KBM-7 (cell line): ENCODE measurements at places on chromosomes 16 and 17.
A peak's percentile ranks its signal among the peaks of the same experiment; 100 is the strongest.

- DNase-seq: peak; percentile 79
These were observed at the start of gene RAB37 for GRCh38 chr17:74736513-74737298. RAB37 (plus strand) TSS chr17:74737256; CDS start chr17:74737273, 17 bp downstream.

DNA sequence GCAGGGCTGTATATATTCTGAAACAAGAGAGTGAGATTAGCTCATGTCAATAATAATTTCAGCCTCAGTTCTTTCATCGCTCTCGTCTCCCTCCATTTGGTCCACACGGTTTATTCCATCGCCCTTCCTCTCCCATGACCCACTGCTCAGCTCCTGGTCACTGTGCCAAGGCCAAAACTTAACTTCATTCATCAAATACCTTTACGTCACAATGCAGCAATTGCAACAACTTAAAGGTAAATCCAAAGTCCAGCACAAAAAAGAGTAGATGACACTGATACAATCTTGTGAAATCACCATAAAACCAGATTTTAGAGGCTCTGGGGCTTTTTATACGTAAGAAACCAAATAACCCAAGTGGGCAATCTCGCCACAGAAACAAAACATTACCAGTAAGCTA is 72.0 kb downstream of the ANKRD11 start:
- no peak for DNase-seq

DNA sequence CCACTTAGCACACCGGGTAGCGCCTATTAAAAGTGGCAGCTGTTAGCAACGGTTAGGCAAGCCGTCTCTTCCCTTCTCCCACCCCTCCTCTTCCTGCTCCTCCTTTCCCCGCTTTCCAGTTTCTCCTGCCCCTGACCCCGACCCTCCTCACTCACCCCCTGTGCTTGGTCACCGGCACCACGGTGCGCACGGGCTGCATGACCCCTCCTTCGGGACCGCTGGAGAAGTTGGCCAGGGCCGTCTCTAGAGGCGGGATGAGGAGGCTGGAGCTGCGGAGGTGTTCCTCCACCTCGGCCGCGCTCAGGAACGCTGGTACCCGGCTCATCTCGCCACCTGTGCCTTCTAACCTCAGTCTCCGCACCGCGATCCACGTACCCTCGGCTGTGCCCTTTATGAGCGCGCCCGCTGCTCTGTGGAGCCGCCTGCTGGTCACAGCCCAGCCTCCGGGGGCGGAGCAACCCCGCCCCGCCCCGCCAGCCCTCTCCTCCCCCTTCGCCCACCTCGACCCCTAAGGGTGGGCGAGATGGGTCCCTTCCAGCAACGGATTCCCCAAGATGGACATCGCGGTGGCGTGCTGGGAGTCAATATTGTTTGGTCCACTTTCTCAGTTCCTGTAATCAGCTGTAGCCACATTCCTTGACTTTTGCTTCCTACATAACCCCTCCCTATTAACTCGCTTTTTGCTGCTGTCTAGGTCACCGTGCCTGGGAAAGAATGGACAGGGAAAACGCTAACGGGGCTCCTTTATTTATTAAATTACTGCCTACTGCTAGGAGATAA is at the start of gene CRYM:
Gene CRYM, minus strand, starts transcription at position 364 of the 780 bp plus-strand sequence. Its CDS starts 39 bp downstream, at position 325.
- DNase-seq: peak; percentile 52

- DNase-seq: no peak
These were observed 8.1 kb downstream of the GPRC5B start for GRCh38 chr16:19876501-19877059.

DNA sequence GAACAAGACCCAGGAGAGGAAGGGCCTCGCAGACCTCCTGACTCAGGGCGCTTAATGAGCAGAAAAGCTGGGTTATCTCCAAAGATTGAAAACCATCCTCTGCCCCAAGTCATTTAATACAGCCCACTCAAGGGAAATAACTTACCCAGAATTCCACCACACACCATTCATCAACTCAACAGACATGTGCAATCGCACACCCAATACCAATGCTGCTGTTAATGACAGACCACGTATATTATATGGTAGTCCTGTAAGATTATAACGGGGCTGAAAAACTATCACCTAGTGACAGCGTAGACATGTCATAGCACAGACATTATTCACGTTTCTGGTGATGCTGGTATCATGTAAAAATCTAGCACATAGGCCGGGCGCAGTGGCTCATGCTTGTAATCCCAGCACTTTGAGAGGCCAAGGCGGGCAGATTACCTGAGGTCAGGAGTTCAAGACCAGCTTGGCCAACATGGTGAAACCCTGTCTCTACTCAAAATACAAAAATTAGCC is 52.5 kb upstream of the HELZ start:
- no peak for DNase-seq

- DNase-seq: no peak
These were observed 123.5 kb upstream of the HAS3 start for GRCh38 chr16:68981971-68982370.

GRCh38 chr17:71392715-71393567 is 727.9 kb upstream of the SOX9 start:
- no peak for DNase-seq
